ENCODE measurements at places on chromosomes 2 and 18. TPM values are rescaled to one million over a fixed set of nuclear protein-coding genes. Genes with fewer than 3 reads are reported as not detected.

DNA sequence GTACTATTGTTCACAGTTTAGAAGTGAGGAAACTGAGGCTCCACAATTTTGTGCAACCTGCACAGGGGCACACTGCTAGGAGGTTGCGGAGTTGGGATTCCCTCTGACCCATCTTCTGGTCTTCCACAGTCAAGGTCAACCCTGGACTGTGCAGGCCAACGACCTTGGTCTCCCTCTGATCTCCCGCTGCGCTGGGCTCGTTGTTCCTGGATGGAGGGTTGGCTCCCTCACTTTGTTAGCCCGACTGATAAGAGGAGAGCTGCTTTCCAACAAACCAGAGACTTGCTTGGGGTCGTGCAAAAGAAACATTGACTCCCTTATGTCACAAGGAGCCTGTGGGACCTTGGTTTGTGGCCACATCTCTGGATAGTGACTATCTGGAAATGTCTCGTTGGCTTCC lies 187.6 kb downstream of the MYCN start:
- no peaks in the 10 kb centered on the region for H3K4me1 ChIP-seq
- H3K36me3 ChIP-seq = no peaks in the 10 kb centered on the region
- H3K27me3 ChIP-seq = no peaks in the 10 kb centered on the region
- DNase-seq = no peak
- H3K4me3 ChIP-seq = no peak overlapping the region
- H3K27ac ChIP-seq = no peak overlapping the region

GRCh38 chr2:173472112-173472511 lies 117.4 kb downstream of the CDCA7 start:
- H3K4me3 ChIP-seq = no peak overlapping the region
- no peaks in the 10 kb centered on the region for H3K4me1 ChIP-seq
- no peak for DNase-seq
- no peak overlapping the region for H3K27ac ChIP-seq
- peaks cover 20% of the 10 kb centered on the region for H3K27me3 ChIP-seq

The LBX2 gene
- polyA plus RNA-seq = 0.66 TPM

The RGPD8 gene
- polyA plus RNA-seq = 0.67 TPM

The NBAS gene
- 22.3 TPM for polyA plus RNA-seq
